ENCODE measurements at places on chromosomes 11 and 22.

DNA sequence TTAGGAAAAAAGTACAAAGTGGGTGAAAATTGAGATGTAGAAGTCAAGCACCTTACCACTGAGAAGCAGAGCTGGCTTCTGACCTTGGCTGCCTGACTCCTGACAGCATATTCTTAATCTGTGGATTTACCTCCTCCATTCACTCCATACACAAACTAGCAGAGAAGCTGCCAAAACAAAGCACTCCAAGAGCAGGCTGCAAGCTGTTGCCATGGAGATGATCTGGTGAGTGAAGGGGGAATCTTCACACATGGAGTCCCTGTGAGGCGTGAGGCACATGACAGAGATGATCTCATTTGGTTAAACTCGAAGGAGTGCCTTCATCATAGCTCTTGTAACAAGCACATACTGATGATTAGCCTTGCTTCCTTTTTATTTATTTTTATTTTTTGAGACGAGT is 16.1 kb downstream of the COMMD9 start:
- DNase-seq, result no peak

GRCh38 chr22:39250838-39251237 is 6.1 kb upstream of the PDGFB start:
- DNase-seq, result no peak

GRCh38 chr11:93143186-93143585 is 54.6 kb downstream of the SLC36A4 start:
- DNase-seq, result no peak

DNA sequence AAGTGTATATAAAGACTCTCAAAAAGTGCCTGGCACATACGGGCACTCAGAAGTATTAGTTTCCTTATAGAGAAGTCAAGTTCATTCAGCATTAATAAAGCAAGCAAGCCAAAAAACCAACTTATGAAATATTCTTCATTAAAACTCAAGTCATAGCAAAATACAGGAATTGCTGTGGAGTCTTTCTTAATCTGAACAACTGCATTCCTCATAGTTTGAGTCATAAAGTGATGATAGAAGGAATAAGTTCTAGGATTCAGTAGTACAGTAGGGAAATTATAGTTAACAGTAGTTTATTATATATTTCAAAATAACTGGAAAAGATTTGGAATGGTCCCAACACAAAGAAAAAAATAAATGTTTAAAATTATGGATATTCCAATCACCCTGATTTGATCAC is 200.3 kb downstream of the C11orf91 start:
- no peak for DNase-seq

DNA sequence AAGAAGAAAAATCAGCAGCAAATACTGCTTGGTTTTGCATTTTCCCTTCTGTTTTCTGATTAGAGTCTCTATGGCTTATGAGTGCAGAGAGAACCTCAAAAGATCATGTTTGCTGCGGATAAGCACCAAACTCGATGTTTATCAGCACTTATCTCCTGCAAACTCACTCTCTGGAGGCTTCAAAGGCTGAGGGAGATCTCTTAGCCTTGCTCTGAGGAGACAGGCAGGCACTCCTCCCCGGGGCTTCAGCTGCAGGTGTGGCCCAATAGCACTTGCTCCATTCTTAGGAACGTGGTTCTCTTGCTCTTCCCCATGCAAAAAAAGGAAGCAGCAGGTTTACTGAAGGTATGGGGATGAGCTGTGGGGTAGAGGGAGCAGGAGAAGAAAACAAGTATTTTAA is 45.1 kb downstream of the FLI1 start:
- DNase-seq, result no peak
